Natural killer cell treated with Interleukin-12 subunit alpha and Interleukin-12 subunit beta and Interleukin-15 and Interleukin-18, amount 100 ng/mL, for 72 hours (primary cell): ENCODE measurements at places on chromosomes 11 and 22. TPM values are rescaled to one million over a fixed set of nuclear protein-coding genes. Genes with fewer than 3 reads are reported as not detected.
A peak's percentile ranks its signal among the peaks of the same experiment; 100 is the strongest.

GRCh38 chr22:22446517-22446916 is 62.0 kb downstream of the ZNF280B start:
- no peak for DNase-seq

CASP1 gene
- 84.8 TPM for total RNA-seq

VPREB1 gene
- total RNA-seq, result not detected

FOLR1 gene
- total RNA-seq, result not detected

DNA sequence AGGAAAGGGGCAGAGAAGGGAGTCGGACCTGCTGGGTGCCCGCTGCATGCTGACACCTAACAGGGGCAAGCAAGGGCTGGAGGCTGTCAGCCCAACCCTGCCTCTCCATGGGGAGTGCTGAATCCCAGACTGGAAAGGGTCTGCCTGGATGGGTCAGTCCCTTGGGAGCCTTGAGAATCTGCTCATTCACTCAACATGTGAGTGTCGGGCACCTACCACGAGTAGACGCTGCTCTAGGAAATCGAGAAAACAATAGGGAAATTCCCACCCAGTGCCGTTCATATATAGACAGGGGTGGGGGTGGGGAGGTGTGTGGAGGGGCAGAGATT is 4.4 kb upstream of the CTSD start:
- peak; percentile 1 for DNase-seq

OR2AG1 gene
- not detected for total RNA-seq

DNA sequence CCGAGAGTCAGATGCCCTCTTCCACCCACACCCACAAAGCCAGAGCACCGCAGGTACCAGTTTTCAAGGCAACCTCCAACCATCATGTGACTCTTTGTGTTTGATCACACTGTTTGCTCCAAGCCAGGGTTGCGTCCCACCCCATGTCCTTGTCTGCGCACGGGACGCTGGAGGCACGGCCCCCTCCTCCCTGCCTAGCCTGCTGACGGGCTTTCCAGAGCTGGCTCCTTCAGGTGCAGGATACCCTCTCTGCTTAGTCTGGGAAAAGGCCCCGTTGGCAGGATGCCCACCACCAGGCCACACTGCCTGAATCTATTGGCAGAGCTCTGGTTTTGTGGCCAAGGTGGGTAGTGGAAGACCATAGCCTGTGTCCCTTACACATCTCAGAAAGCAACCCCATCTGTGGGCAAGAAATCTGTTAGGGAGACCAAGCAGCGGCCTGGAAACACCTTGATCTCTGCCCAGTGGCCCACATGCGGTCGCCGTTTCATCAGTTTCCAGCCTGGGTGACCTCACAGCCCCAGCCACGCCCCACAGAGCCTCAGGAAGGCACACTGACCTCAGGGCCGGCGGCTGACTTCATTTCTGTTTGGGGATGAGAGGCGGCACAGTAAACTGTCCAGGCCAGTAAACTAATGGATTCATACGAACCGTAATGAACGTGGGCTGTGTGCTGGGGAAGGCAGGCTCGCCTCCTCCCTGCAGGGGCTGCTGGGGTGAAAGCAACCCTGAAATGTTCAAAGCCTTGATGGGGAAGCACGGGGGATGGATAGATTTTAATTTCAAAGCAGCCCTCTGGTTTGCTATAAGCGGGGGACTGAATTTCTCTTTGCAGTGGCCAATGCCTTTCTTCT is 25.8 kb downstream of the CDPF1 start:
- DNase-seq, result no peak

MAPK1 gene
- total RNA-seq, result 168 TPM

DNA sequence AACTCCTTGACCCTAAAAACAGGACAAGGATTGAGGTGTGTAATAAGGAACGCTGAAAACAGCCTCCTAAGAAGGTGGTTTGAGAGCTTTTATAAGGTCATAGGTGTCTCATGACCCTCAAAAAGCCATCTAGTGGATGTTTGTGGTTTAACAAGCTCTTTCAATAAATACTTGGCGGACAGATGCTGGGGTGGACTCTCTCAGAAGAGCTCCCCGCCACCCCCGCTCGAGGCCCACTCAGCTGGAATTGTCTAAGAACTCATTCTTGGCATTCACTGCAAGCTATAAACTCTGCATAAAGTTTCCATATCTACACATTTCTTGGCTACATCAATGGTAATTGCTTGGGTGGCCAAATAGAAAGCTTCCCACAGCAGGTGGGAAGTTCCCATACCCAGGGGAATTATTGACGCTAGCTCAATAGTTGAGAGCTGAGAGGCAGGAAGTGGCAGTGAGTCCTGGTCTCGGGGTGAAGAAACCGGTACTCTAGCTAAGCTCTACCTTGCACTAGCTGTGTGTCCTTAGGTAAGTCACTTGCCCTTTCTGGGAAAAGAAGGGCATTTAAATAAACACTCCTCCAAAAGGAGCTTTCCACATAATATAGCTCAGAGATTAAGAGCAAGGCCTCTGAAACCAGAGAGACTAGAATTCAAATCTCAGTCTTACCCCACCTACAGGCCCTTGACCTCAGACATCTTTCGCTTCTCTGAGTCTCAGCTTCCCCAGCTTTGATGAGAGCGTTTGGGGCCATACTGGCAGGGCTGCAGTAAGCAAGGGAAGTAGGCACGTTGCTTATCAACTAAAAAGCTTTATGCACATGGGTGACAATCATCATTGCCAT is 6.4 kb downstream of the MS4A15 start:
- no peak for DNase-seq

POU2AF3 gene
- not detected for total RNA-seq
